Fibroblast of skin of abdomen (primary cell): ENCODE measurements at places on chromosomes 3 and 15.

- no peak for DNase-seq
Measured at GRCh38 chr15:82298032-82298431, 35.4 kb downstream of the SAXO2 start.

- no peak for DNase-seq
Measured at GRCh38 chr15:80744415-80744814, 34.8 kb upstream of the CEMIP start.

DNA sequence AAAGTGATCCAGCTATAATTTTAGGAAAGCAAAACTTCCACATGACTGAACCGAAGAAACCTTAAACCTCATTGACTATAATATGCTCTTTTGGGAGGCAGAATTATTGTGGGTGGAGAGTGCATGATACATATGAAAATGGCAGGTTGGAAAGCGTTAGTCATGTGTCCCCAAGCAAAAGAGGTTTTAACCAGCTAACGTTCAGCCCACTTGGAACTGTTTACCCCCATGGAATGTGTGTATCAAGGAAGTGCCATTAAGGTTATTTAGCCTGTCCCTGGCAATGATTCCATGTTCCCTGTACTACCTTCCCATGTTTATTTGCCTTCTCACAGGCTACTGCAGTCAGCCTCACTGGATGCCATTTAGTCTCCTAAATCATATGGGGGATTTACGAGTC is 44.1 kb upstream of the LRRC58 start:
- no peak for DNase-seq

GRCh38 chr3:168213920-168214319 is 118.2 kb upstream of the GOLIM4 start:
- no peak for DNase-seq

GRCh38 chr15:77921664-77922063 is 155.8 kb downstream of the TBC1D2B start:
- DNase-seq, result no peak

DNA sequence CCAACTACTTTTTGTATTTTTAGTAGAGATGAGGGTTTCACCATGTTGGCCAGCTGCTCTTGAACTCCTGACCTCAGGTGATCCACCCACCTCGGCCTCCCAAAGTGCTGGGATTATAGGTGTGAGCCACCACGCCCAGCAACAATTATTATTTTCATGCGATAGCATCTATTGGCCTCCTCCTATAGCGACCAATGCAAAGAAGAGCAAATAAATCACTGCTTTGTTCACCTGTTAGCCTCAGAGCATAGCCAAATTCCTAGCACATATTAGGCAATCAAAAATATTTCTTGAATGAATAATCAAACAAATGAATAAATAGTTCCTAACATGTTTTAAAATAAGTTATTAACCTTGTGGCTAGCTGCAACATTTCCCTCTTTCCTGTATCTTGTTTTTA is 36.8 kb upstream of the TNFSF10 start:
- DNase-seq, result no peak

DNA sequence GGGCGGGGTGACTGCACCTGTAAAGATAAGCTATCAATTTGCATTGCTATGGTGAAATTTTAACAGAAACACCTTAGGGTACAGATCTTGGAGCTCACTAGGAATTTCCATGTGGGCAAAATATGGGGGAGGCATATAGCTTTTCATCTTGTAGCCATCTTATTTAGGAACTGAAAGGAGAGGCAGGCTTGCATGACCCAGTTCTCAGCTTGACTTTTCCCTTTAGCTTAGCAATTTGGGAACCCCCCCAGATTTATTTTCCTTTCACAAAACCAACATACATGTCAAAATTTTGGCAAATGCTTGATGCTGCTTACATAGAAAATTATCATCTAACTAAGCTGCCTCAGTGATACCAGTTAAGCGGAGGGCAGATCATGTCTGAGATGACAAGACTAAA is 55.0 kb upstream of the EIF1B start:
- DNase-seq, result no peak

DNA sequence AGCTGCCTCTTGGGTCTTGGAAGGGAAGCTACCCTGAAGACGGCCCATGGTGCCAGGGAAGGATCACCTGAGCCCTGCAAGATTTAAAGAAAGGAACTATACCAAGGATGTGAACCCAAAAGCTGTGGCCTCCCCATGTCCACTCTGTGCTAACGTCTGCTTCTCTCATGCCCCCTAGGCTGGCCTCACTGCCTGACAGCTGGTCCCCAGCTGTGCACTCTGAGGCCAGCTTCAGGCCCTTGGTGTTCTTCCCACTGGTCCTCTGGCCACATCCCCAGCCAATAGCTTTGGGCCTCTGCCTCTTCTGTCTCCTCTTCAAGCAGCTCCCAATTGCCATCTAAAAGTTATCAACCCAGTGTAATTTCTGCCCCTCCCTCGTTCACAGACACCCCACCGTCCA is 5.2 kb upstream of the LRRK1 start:
- no peak for DNase-seq

GRCh38 chr3:154040283-154040682 is 80.9 kb upstream of the ARHGEF26 start:
- peak; percentile 2 for DNase-seq

DNA sequence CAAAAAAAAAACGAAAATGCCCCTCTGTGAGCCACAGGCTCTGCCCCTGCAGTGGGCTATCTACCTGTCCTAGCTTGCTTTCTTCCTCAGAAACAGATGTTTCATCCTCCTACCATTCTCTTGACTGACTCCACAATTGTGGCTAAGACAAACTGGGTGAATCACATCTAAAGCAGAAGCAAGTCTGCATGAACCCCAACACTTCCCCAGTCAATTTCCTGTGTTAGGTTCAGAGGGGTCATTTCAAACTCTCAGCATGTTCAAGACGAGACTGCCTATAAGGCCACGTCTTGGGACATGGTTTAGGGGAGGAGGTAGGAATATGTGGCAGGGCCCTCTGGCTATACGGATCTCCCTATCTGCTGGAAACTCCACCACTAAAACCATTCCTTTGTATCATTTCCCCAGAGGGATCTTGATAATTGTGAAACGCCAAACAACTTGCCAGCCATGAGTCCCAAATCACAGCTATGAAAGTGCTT is 28.6 kb upstream of the ANKDD1A start:
- no peak for DNase-seq

DNA sequence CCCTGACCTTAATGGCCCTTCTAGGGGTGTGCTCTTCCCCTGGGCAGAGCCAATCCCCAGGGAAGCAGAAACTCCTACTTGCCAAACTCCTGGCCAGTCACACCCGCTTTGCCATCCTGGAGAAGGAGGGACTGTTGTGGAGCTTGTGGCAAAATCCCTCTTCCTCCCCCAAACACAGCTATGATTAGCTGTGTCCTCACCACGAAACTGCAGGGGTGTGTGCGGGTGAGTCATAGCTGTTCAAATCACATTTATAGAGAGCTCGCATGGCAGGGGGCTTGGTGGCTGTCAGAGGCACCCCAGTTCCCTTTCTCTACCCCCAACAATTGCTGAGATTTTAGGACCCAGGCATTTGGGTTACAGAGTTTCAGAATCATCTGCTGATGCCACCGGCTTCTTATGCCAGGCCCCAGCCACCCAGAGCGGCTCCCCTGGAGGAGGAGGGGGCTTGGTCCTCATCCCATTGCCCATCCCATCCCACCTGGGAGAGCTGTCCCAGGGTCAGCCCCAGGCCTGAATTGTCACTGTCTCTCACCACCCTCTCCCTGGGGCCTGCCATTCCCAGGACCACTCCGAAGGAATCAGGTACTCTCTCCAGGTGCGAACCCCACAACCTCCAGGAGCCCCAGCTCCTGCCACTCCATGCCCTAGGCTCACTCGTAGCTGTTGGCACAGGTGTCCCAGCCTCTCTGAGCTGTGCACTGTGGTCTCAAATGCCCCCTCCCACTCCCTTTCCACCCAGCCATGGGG is 28.8 kb upstream of the MAGEF1 start:
- peak; percentile 59 for DNase-seq

DNA sequence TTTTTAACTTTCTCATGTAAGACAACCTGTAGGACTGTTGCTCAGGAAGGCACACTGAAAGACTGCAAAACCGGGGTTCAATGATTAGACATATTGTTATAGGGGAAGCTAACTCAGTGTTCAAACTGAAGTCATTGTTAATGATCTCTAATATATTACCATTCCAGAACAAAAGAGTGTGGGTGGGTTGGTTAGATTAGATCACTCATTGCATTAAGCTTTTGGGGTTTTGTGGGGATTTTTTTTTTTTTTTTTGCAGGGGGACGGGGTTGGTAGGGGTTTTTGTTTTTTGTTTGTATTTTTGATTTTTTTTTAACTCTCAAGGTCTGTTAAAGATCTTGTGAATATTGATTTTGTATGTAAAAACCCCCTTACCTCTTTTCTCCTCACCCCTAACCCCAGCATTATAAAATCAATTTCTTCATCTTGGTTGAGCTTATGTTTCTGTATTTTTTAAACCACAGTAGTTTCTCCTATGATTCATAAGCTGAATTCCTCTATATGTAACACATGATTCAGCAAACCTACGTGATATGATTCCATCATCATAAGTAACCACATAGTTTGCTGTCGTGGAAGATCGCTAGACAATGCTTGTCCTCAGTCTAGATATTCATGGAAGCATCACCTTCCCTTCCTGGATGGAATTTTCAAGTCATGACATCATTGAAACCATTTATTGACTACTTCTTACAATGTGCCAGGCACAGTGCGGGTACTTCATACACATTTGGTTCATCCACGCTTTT is 544.1 kb upstream of the MDFIC2 start:
- DNase-seq, result peak; percentile 95

- no peak for DNase-seq
Measured at GRCh38 chr3:127645371-127646015, 16.5 kb downstream of the PODXL2 start.

GRCh38 chr15:69358850-69359249 is 55.3 kb upstream of the KIF23 start:
- DNase-seq, result no peak

GRCh38 chr3:58471025-58471887 is 20.6 kb upstream of the KCTD6 start:
- DNase-seq, result peak; percentile 90

- peak; percentile 75 for DNase-seq
Measured at GRCh38 chr3:155106119-155106518, 26.0 kb downstream of the MME start.

DNA sequence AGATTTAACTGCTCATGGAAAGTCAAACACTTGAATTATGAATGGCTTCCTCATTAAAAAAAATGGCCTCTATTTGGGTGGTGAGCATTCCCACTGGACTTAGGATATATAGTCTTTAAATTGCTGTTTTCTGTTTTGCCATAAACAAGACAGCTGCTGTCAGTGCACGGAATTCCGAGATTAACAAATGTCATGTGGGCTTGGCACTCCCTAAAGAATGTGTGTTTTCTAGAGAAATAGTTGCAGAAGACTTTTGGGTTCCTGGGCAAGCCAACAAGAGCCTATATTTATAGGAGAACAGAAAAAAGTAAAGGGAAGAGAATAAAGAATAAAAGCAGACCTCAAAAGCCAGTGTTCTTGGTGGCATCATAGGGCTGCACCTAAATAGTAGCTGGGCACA is 13.6 kb upstream of the TFG start:
- DNase-seq, result no peak

GRCh38 chr3:190886945-190887344 is 24.5 kb upstream of the GMNC start:
- DNase-seq, result no peak

DNA sequence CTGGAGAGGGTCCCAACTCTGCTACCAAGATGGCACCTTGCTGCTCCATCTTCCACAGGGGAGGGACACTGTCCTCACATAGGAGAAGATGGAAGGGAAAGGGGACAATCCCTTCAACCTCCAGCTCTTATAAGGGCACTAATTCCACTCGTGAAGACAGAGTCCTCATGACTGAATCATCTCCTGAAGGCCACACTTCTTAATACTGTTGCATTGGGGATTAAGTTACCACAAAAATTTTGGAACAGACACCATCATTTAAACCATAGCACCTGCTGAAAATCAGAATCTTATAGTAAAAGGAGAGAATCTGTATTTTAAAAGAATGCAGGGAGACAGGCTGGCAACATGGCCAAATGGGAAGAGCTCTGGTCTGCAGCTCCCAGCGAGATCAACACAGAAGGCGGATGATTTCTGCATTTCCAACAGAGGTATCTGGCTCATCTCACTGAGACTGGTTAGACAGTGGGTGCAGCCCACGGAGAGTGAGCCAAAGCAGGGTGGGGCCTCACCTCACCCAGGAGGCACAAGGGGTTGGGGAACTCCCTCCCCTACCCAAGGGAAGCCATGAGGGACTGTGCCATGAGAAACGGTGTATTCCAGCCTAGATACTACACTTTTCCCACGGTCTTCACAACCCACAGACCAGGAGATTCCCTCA is 69.4 kb upstream of the LIPC start:
- peak; percentile 20 for DNase-seq

GRCh38 chr3:85387913-85388505 is 429.2 kb downstream of the CADM2 start:
- DNase-seq, result no peak
